EL (cell line): ENCODE measurements at places on chromosomes 4 and X.
A peak's percentile ranks its signal among the peaks of the same experiment; 100 is the strongest.

DNA sequence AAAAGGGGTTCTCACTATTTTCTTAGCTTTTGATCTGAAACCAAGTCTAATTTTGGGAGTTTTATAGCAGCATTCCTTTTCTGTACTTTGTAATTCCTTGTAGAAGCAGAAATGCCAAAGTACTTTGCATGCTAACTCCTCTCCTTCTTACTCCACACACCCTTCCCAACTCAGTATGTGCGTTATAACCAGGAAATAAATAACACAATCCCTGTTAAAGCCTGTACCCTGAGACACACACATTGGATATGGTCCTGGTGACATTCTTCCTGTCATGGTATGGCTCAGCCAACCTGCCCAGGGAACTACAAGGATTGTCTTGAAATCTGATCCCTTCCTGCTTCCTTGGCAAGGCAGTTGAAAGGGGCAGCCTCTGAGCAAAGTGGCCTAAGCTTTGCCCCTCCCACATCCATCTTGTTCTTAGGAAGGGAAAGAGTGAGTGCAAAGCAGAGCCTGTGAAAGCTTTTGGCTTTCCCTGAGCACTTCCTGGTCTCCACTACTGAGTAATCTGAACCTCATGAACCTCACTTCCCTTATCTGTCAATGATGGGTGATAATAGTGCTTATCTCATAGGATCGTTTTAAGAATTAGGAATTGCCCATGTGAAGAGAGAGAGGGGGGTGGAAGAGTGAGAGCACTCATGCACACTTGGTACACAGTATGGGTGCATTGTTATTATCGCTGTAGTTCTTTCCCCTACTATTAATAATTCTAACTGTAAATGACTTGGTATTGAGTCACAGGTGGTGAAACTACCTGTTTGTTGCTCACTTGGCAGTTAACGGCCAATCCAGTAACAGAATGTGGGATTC lies 109.3 kb downstream of the AFF2 start:
- no peak for DNase-seq

DNA sequence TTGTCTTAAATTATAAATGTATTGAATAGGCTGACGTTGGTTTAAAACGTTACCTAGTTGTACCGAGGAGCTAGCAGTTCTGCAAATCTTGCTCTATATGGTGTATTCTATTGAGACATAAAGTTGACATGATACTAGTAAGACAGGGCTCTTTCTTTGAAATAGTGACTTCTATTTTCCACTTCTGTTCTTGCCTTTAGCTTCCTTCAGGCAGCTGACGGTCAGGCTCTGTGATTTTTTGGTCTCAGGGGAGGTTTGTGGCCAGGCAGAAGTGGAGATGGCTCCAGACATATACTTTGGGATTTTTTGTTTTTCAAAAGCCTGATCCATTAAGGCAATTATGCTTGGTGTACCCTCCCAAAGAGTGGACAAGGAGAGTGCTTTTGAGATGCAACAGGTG lies 95.2 kb downstream of the SLC34A2 start:
- DNase-seq = no peak

DNA sequence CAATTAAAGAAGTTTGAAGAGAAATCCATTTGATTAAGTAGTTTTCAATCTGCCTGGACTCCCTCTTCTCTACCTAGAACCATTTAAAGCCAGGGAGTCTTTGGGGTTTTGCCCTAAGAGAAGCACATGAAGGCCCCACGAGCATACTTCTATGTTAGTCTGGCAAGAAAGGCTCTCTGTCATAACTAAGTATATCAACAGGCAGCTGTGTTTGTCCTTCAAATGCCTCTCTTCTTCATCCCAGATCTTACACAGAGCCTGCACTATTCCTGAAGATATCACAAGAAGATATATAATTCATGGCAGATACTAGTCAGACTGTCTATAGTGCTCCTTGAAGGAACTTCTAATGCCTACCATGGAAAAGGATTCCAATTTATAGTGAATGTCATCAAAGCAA lies 206.2 kb downstream of the PRDM5 start:
- no peak for DNase-seq

DNA sequence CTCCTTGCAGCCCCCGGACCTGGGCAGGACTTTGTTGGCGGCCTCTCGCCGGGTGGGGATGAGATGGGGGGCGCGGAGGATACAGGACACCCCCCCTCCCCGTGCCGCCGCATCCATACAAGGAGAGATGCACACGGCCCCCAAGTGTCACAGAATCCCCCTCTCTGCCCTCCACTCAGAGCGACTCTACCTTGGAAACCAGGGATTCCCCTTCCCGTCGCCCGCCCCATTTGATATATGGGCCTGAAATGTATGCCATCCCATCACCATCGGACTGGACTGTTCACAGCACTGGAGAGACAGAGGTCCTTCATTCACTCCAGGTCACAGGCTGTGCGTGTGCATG lies 426 bp downstream of the PORCN start:
- DNase-seq = no peak

DNA sequence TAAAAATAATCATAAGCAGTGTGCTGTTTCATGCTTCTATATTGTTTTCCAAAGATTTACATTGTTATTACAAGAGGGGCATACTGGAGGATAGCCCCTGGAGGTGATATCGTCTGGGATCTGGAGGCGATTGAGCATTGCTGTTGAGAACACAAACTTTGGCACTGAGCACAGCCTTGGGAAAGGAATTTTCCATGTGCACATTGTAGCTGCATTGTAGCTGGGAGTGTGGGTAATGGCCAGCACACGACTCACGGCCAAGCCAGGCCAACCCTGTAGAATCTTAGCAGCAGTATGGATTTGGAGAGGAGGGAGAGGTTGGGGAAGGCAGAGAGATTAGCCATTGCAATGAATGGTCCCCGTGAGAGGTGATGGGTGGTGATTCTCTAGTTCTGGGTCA lies 121.9 kb downstream of the SMIM20 start:
- no peak for DNase-seq

DNA sequence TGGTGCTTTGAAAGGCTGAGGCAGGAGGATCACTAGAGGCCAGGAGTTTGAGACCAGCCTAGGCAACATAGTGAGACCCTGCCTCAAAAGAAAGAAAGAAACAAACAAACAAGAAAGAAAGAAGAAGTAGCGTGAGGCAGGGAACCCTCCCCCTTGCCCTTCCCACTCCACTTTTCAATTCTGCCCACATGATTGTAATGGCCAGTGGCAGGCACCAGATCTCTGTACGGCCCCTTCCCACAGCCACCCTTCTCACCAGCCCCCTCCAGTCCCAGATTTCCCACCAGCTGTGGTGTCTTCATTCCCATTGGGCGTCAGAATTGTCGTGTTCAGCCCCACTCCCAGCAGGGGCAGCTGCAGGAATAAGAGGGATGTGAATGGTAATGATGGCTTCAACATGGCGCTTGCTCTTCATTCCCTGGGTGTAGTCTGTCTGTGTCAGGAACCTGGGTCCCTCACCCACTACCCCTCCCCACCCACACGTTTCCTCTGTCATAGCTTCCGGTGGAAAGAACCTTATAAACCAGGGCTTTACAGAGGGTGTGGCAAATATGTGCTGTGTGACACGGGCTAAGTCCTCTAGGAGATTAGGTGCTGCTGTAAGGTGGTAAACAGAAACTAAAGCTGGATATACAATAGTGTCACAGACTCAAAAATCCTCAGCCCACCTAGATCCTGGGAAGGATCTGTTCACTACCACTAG lies at the start of gene IL2RG:
Gene IL2RG, minus strand, starts transcription at position 437 of the 703 bp plus-strand sequence. Its CDS starts 38 bp downstream, at position 399.
- DNase-seq = no peak

GRCh38 chrX:129522184-129523078 lies 859 bp downstream of the SMARCA1 start:
- peak; percentile 77 for DNase-seq

DNA sequence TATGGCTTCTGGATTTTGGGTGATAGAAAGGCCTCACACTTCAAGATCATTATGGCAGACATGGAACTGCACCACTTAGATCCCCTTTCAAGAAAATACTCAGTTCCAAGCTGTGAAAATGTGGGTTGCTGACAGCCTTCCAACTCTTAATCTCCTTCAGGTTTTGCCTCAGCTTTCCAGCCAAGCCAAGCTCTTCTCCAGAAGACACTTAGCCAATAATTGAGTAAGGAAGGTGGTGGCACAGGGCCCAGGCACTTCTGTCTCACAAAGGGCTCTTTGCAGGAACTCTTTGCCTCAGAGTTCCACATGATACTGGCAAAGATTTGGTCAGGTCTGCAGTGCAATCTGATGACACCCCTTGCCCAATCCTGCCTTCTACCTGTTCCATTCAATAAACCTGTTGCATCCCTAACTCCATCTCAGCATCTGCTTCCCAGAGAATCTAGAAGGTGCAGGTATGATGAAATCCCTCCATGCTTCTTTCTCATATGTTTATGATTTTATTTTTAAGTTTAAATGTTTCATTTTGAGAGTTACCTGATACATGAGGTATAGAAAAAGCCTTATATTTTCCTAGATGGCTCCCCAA lies 30.6 kb downstream of the ANXA5 start:
- no peak for DNase-seq

DNA sequence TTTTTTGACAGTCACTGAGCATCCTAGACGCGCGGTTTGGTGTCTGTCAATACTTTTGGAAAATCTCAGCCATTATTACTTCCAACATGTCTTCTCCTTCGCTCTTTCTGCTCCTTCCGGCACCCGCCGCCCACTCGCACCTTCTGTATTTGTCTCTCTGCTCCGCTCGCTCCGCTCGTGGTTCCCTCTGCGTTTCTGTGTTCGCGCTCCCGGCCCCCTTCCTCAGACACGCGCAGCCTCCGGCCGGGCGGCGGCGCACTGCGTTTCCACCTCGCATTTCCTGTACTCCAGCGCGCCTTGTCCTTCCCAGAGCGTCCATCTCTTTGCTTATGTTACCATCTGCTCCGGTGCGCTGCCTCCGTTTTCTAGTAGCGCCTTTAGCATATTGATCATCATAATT lies 21.1 kb downstream of the PDE6B start:
- no peak for DNase-seq

GRCh38 chr4:33226133-33226532 lies 2506.0 kb downstream of the PCDH7 start:
- no peak for DNase-seq

DNA sequence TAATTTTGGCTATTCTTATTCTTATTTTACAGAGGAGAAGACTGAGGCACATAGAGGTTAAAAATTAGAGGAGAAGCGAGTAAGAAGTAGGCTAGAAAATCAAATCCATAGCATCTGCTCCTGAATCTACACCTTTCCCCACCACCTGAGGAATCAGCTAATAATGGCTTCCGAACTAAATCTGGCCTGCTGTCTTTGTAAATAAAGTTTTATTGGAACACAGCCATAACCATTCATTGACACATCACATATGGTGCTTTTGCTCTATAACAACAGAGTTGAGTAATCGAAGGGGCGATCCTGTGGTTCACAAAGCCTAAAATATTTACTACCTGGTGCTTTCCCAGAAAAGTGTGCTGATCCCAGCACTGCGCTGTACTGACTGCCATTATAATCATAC lies 38.2 kb downstream of the F11 start:
- DNase-seq = no peak

GRCh38 chrX:48631376-48632090 lies 34.2 kb downstream of the WDR13 start:
- DNase-seq = peak; percentile 87

DNA sequence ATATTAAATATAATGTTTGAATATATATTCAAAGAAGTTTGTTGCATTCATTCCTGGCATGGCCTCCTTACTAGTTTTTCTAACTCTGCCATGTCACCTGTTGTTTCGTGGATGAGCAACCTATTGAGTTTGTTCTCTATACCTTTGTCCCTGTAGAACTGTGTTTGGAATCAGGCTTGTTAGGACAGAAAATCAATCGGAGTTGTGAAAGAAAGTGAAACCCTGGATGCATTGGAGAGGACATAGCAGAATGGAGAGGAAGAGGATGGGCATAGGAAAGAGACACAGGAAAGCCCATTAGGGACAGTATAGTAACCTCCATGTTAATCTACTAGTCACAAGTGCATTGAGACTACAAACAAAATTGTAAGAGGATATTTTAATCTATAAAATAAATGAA lies 31.2 kb downstream of the ANK2 start:
- no peak for DNase-seq

GRCh38 chr4:7687006-7687405 lies 252.3 kb upstream of the PSAPL1 start:
- DNase-seq = no peak

GRCh38 chr4:99323756-99324155 lies 2.6 kb upstream of the ADH1B start:
- DNase-seq = no peak

- DNase-seq = no peak
Measured at GRCh38 chrX:13093529-13094140, 49.2 kb upstream of the FAM9C start.

- DNase-seq = peak; percentile 25
Measured at GRCh38 chr4:14234307-14234706, 606.8 kb upstream of the BOD1L1 start.

GRCh38 chr4:8732681-8733243 lies 138.9 kb downstream of the HMX1 start:
- DNase-seq = no peak

- DNase-seq = peak; percentile 71
Measured at GRCh38 chr4:184745831-184746795, 12.2 kb upstream of the CENPU start.

DNA sequence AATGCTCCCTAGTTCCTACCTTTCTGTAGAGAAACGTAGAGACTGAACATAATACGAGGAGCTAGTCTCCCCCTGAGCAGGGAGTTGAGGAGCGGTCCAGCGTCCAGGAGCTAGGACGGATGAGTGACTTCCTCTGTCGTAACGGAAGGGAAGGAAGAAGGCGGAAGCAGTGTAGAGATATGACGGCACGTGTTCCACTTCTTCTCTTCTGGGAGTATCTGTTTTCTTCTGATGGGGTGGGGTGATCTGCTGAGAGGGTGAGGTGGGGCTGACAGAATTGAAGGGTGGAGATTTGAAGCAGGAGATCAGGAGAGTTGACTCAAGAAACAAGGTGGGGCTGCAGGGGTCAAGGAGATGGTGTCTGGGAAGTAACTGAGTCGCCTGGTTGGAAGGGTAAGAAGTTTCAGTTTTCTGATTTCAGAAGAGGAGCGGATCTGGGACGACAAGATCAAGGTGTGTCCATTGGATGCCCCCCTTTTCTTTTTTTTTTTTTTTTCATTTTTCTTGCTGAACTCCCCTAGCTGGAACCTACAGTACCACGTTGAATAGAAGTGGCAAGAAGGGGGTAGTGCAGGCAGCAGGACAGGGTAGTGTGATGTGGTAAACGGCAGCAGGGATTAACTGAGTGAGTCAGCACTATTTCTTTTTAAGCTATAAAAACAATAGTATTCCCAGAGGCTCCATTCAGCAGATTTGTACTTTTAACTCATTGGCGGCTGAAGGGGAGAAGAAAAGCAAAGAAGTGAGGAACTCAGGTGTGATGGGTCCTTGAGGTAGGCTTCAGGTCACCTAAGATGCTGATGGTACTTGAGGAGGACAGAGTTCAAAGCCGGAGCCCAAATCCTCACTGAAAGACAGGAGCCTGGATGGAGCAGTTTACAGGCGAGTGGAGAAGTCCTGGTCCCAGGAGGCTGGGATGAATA lies 50.8 kb upstream of the SETD7 start:
- peak; percentile 58 for DNase-seq
